ENCODE measurements at places on chromosomes 13 and 19.
A peak's percentile ranks its signal among the peaks of the same experiment; 100 is the strongest.

DNA sequence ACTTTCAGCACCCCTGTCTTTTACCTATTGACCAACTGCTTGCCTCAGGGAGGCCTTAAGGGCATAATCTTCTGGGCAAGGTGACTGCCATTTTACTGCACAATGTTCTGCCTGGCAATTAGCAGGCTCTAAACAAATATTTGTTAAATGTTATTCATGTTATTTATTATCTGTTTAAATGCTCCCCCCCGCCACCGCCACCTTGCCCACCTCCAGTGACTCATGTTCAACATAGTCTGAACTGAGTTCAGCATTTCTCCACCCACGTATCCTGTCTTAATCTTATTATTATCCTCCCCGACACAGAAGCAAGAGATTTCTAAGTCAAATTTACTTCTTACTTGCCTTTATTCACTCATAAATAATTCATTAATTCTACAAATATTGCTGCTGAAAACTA, 144.8 kb downstream of the LIG4 start:
- DNase-seq: no peak

- DNase-seq: no peak
These were observed 5.6 kb upstream of the ATP11A start for GRCh38 chr13:112684071-112684845.

DNA sequence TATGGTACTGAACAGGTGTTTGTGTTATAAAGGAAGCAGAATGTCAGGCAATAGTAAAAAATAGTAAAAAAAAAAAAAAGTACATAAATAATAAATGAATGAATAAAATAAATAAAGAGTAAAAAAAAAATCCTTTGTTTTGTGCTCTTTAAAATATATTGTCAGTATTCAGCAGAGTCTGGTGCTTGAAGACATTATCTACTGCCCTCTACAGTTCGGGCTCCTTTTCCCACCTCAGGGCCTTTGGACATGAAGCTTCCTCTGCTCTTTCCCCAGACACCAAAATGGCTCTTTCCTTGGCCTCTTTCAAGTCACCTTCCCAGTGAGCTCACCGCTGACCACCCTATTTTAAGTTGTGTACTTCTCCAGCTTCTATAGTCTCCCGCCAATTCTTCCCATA, 137.5 kb downstream of the TNFRSF19 start:
- no peak for DNase-seq

DNA sequence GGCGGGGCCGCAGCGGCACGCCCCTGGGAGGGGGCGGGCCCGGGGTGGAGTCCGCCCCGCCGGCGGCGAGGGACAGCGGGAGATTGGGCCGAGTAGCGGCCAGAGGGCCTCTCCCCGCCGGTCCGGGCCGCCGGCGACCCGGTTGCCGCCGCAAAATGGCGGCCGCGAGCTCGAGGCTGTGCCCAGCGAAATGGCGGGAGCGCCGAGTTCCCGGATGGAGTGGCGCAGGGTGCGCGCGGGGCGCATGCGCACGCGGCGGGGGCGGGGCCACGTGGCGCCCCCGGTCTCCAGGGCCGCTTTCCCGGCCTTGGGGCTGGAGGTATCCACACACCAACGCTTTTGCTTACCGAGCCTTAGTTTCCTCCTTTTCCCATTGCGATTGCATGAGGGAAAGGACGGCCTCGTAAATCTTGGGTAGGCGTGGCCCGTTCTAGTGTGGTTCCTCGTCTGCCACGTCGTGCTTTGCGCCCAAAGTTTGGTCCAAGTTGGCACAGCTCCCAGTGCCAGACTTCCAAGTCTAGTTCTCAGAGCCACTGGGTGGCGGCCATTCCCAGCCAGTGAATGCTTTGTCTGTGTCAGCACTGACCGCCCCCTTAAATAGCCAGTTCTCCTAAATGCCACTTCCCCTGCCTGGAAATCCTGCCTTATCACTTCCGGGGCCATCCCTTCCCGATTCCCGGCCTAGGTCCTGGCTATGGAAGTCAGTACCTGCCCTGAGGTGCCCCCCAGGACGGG, 513 bp downstream of the CIRBP start:
- DNase-seq: peak; percentile 81

DNA sequence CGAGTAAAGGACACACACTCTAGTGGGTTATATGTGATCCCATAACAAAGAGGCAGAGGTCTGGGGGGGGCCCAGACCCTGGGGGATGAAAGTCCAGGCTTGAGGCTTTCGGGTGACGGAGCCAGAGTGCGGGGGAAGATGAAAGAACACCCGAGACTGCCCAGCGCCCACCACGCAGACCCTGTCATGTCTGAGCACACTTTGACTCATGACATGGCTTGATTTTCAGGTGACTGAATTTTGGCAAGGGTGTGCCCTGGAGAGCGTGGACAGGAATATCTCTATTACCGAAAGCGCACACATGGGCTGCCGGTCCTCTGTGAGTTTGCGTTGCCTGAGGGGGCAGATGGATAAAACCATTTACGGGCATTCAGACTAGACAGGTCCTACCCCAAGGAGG, 192.0 kb upstream of the SOX1 start:
- DNase-seq: no peak

- no peak for DNase-seq
These were observed 16.4 kb upstream of the UPF3A start for GRCh38 chr13:114264886-114265611.

GRCh38 chr19:16203256-16204004, 5.7 kb downstream of the AP1M1 start:
- no peak for DNase-seq

DNA sequence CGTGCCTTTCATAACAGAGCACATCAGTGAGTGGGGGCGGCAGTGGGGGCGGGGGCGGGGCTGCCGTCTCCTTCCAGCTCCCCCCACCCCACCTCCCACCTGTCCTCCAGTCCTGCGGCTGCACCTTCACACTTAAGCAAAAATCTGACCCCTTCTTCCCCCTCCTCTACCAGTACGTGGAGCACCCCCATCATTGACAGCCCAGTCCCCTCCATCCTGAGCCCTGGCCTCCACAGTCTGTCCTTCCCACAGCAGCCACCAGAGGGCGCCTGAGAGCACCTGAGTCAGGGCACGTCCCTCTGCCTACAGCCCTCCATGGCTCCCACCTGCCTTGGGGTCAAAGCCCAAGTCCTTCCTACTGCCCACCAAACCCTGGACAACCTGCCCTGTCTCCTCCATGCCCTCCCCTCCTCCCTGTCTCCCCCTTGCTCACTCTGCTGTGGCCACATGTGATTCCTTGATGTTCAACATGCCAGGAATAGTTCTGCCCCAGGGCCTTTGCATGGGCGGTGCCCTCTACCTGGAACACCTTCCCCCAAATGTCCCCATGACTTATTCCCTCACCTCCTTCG, 4.0 kb downstream of the EBI3 start:
- peak; percentile 62 for DNase-seq
